ENCODE measurements at places on chromosomes 16 and 17.

DNA sequence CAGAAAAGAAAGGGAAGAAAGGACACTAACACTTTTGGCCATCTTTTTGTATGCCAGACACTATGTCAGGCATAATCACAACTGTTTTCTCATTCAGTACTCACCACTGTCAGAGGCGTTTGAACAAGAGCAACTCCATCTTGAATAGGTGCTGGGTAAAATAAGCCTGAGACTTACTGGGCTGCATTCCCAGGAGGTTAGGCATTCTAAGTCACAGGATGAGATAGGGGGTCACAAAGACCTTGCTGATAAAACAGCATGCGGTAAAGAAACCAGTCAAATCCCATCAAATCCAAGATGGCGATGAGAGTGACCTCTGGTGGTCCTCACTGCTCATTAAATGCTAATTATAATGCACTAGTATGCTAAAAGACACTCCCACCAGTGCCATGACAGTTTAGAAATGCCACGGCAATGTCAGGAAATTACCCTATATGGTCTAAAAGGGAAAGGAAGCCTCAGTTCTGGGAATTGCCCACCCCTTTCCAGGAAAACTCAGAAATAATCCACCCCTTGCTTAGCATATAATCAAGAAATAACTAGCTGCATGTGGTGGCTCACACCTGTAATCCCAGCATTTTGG lies 14.9 kb upstream of the LYRM9 start:
- peak; percentile 66 for DNase-seq

DNA sequence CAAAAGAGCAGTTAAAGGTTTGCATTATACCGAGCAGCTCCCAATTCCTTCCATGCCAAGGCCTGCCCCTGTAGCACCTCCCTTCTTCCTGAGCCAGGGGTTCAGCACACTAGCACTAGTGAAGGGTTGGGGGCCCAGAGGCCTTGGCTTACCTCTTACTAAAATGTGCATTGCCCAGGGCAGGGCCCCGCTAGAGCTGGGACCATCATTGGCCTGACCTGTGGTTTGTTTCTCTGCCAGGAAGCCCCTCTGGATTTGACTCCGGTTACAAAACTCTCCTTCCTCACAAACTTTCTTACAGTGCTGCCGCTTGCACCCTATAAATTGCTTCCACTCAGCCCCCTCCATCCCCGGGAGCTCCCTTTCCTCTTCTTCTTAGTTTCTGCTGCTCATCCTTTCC lies 33.8 kb downstream of the MPRIP start:
- no peak for DNase-seq

GRCh38 chr16:28098171-28098958 lies 34.9 kb upstream of the GSG1L start:
- peak; percentile 29 for DNase-seq

- no peak for DNase-seq
Measured at GRCh38 chr16:3774819-3775218, 57.5 kb upstream of the TRAP1 start.

DNA sequence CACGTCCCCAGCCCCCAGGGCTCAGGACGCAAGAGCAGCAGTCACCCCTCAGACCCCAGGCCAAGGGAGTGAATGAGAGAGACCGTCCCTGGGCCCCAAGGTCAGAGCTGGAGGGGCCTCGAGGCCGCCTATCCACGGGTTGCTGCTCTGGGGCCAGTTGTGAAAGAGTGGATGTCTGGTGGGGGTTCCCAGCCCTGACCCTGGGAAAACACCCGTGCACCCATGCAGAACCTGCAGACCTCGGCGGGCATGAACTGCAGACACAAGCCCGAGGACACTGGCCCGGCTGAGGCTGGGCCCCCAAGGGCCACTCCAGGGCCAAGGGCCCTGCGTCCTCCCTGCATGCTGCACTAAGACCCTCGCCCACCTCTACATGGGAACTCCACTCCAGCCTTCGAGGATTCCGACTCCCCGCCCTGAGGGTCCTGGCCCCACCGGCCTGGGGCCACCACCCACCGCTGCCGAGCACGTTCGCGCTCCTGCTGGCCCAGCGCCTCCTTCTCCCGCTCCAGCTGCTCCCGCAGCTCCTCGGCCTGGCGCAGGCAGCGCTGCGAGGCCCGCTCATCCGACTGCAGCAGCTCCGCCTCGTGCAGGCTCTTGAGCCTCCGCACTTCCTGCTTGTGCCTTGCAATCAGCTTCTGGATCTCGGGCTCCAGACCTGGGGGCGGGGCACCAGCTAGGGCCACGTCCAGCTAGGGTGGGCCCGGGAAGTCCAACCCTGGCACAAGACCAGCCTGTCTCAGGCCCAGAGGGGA lies 27.6 kb upstream of the AATK start:
- DNase-seq, result no peak

DNA sequence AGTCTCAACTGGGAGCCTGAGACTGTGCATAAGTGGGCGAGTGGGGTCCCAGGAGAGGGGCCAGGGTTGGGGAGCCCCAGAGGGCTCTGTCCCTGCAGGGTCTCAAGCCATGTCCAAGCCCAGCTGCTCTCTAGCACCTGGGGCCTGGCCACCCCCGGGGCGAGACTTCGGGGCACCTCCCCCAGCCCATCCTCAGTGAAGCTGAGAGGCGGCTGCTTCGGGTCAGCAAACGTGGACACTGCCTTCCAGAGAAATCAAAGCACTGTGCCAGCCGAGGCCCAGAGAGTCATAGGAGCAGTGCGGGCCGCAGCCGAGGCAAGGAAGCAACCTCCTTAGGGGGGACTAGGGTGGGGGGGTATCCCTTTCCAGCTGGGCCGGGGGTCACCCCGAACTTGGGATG lies 77.5 kb downstream of the ENGASE start:
- DNase-seq, result no peak

All from mesendoderm (in vitro differentiated cells).